ENCODE measurements at places on chromosomes 5 and 9.

DNA sequence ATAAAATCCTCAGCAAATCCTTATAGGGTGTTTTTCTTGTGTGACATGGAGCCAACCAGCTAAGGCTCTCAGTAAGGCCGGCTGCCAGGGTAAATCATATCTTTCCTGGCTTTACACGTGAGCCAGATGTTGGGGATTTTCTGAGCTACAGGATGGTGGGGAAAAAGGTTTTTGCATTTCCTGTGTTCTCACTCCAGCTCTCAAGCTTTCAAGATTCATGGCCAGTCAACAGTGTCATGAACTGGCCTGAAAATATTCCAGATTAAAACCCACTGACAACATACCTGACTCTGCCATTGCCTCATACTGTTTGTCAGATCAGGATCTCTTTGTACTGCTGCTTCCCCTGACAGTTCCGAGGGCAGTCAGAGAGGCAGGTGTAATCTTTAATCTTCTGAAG is 306.9 kb downstream of the GLIS3 start:
- DNase-seq, result no peak

DNA sequence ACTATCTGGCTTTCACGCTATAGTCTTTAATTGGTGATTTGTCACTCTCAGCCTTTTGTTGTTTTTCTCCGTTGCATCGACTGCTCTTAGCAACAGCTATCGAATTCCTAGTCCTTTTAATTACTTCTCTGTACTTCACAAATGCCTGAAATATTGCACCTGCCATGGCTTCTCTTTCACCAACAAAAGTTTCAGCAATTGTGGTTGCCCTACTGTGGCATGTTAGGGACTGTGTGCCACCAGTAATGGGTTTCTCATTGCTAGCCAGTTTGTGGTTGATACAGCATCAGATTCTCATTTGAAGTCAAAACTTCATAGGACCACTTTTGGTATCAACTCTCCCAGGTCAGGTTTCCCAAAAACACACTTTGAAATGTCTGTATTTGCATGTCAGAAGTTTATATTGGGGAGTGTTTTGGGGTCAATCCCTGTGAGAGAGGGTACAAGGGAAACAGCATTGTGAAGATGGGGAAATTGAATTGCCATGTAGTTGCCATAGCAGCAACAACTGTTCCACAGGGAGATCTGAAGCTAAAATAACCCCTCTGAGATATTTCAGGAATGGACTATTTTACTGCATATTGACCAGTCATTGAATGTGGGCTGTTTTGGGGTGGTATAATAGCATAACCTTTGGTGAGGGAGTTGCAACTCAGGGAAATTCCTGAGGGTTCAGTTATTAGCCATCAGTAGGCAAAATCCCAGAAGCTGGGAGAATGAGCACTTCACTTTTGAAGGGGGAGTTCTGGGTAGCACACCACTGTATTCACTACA is 99.2 kb downstream of the WDR70 start:
- DNase-seq, result no peak

GRCh38 chr5:32115985-32116384 is 58.1 kb downstream of the GOLPH3 start:
- DNase-seq, result no peak

- DNase-seq, result no peak
These were observed 16.8 kb upstream of the NSD1 start for GRCh38 chr5:177116631-177117373.

- no peak for DNase-seq
These were observed 309.0 kb downstream of the PLK2 start for GRCh38 chr5:58150926-58151325.

Measured in NCI-H187 treated with DMSO at 0.1 percent for 48 hours (cell line).